ENCODE measurements at places on chromosomes 7 and 10.

DNA sequence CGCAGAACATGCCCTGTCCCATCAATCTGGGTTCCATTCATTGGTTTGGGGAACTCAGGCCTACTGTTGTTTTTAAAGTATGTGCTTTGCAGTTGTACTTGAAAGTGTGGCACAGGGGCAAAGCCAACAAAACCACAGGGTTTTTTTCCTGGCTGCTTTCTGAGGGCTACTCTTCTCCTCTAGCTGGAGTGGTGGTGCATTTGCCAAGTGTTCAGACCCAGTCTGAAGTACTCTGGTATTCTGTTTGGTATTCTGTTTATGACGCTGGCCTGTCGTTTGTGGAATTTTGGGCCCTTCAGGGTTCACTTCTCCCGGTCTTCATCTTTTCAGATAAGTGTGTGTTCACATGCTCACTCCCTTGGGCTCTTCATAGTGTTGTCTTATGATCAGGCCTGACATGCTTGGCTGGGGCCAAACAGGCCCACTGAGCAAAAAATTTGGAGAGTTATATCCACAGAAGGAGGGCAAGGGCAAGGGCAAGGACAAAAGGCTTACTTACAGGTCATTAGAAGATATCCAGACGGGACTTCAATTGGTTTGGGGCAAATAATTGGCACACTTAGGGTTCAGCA is 26.3 kb downstream of the SLC26A4 start:
- no peak for DNase-seq

DNA sequence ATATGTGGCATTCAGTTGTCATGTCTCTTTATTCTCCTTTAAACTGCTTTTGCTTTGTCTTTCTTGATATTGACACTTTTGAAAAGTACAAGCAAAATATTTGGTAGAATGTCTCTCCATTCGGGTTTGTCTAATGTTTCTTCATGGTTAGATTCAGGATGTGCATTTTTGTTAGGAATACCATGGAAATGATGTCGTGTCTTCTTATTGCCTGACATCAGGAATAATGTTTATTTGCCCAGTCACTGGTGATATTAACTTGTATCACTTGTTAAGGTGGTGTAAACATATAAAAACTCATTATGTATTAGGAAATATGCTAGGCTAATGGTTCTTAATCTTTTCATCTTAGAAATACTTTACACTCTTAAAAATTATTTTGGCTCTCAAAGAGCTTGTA is 43.4 kb downstream of the CDK1 start:
- no peak for DNase-seq

GRCh38 chr7:40808378-40808942 is 673.7 kb downstream of the SUGCT start:
- no peak for DNase-seq

- DNase-seq = no peak
Observed at GRCh38 chr7:40298421-40298820, 163.6 kb downstream of the SUGCT start.

DNA sequence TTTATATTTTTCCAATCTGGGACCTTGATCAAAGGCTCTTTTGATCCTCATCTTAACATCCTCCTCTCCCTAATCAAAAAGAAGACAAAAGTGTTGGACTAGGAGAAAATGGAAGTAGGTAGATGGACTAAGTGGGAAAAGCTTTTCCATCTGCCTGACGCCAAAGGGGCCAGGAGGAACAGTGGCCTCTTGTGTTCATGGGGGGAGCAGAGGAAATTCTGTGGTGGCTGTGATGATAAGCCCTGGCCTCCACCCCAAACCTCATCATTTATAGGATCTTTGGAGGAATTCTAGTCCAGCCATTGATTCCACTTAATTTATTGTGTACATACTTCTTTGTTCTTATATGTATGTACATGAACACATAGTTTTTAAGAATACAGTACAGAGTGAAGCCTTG is 21.7 kb downstream of the ZNF365 start:
- DNase-seq = no peak

- DNase-seq = no peak
Observed at GRCh38 chr7:47782792-47783191, 165.5 kb downstream of the PKD1L1 start.

GRCh38 chr10:92567952-92568600 is 5.8 kb downstream of the IDE start:
- DNase-seq = no peak

- DNase-seq = no peak
Observed at GRCh38 chr7:100061518-100062193, 12.1 kb downstream of the ZSCAN21 start.

Measured in CD8-positive, alpha-beta T cell (primary cell).